Natural killer cell (primary cell): ENCODE measurements at places on chromosomes 16 and 17.

DNA sequence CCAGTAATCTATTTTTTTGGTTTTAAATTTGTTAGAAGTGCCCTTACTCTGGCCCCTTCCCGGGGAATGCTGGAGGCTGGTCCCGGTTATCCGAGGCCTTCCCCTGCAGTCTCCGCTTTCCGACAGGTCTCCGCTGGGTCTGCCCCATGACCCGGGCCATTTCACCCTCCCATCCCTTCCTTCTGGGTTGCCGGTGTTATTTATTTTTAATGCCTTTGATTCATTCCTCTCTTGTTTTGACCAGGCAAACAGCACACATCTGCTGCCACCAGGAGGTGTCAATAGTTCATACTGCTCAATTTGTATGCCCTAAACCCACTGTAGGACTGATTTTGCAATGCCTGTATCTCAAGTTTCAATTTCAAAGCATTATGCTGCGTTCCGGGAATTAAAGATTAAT, 113.2 kb upstream of the IRX5 start:
- no peak for DNase-seq

DNA sequence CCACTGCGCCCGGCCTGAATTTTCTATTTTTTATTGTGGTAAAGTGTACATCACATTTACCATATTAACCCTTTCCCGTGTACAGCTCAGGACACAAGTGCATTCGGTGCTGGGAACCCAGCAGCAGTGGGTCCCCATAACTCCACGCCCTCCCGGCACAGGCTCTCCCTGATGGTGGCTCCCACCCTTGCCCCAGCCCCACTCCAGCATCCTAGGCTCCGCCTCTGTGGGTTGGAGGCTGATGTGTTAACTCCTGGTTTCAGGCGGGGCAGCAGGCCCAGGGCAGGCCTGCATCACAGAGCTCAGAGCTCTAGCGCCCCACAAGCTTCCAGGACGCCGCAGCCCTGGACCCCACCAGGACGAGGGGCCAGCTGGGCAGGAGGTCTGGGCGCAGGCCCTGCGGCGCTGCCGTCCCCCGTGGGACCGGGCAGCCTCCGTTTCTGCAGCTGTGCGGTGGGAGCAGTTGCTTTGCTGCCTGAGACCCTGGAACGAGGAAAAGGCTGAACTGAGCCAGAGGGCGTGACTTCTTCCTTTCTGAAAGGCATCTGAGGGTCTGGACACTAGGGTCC, 19.6 kb downstream of the ZFPM1 start:
- no peak for DNase-seq

DNA sequence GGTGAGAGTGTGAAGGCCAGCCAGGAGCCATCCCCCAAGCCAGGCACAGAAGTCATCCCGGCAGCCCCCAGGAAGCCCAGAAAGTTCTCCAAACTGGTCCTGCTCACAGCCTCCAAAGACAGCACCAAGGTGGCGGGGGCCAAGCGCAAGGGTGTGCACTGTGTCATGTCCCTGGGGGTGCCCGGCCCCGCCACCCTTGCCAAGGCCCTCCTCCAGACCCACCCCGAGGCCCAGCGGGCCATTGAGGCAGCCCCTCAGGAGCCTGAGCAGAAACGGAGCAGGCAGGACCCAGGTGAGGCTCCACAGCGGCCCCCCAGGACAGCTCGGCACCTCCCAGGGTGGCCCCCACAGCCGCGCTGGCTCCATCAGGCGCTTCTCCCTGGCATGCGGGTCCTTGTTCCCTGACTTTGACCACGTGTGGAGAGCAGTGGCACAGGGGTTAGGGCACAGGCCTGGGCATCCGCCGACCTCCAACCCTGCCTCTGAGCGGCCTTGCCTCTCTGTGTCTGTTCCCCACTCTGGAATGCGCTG, 13.5 kb downstream of the FLYWCH2 start:
- DNase-seq, result no peak

- DNase-seq, result peak; percentile 45
Measured at GRCh38 chr17:69581061-69581961, 166.8 kb downstream of the MAP2K6 start.

- peak; percentile 55 for DNase-seq
Measured at GRCh38 chr16:3188925-3189825, 1.2 kb downstream of the OR1F1 start.
